Common myeloid progenitor, CD34-positive (primary cell): ENCODE measurements at places on chromosomes 1 and 21.

- peak; percentile 19 for DNase-seq
These were observed 50.1 kb upstream of the KRTAP19-8 start for GRCh38 chr21:31088474-31088751.

- peak; percentile 19 for DNase-seq
These were observed 569 bp downstream of the RCAN3 start for GRCh38 chr1:24503059-24503751.

GRCh38 chr1:109402025-109402424, 4.3 kb upstream of the SORT1 start:
- no peak for DNase-seq

DNA sequence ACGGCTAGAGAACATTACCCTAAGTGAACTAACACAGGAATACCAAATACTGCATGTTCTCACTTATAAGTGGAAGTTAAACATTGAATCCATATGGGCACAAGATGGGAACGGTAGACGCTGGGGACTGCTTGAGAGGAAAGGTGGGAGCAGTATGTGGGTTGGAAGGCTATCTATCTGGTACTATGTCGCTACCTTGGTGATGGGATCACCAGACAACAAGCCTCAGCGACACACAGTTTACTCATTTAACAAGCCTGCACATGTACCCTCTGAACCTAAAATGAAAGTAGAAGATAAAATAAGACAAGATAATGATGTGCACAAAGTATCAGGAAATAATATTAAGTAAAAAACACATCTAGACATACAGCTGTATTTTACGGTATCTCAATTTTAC, 819 bp downstream of the PYHIN1 start:
- DNase-seq = no peak

- no peak for DNase-seq
These were observed 1.2 kb downstream of the HHIPL2 start for GRCh38 chr1:222546548-222547259.

DNA sequence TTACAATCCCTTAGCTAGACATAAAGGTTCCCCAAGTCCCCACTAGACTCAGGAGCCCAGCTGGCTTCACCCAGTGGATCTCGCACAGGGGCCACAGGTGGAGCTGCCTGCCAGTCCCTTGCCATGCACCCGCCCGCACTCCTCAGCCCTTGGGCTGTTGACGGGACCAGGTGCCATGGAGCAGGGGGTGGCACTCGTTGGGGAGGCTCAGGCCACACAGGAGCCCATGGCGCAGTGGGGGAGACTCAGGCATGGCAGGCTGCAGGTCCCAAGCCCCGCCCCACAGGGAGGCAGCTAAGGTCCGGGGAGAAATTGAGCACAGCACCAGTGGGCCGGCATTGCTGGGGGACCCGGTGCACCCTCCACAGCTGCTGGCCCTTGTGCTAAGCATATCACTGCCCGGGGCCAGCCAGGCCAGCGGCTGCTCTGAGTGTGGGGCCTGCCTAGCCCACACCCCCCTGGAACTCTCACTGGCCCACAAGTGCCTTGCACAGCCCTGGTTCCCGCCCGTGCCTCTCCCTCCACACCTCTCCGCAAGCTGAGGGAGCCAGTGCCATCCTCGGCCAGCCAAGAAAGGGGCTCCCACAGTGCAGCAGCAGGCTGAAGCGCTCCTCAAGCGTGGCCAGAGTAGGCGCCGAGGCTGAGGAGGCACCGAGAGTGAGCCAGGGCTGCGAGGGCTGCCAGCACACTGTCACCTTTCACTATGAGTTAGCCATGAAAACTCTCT, 117.8 kb downstream of the LIPI start:
- no peak for DNase-seq

- no peak for DNase-seq
These were observed 30.6 kb downstream of the NPHP4 start for GRCh38 chr1:5961601-5962000.

GRCh38 chr1:88188038-88188437, 496.0 kb upstream of the PKN2 start:
- DNase-seq = no peak

DNA sequence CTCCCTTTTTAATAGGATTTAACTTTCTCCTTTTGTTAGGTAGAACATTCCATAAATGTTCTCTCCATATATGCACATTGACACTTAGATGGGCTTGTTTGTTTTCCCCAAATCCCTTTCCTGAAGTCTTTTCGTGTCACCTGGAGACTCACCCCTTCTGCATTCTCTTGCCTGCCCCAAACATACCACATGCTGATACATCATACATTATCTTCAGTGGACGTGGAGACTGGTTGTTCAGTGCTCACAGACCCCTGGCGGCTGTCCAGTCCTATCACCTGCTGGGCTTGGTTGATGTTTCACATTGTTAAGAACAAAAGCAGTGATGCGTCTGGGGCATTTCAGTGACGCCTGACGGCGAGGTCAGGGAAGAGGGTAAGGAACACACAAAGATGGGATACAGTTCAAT, 22.2 kb downstream of the FMOD start:
- no peak for DNase-seq

GRCh38 chr1:192539297-192540092, 36.1 kb upstream of the RGS1 start:
- peak; percentile 59 for DNase-seq

- peak; percentile 80 for DNase-seq
These were observed 58.0 kb downstream of the NKAIN1 start for GRCh38 chr1:31181515-31182343.

- no peak for DNase-seq
These were observed 17.2 kb upstream of the OLIG2 start for GRCh38 chr21:33008333-33009051.

DNA sequence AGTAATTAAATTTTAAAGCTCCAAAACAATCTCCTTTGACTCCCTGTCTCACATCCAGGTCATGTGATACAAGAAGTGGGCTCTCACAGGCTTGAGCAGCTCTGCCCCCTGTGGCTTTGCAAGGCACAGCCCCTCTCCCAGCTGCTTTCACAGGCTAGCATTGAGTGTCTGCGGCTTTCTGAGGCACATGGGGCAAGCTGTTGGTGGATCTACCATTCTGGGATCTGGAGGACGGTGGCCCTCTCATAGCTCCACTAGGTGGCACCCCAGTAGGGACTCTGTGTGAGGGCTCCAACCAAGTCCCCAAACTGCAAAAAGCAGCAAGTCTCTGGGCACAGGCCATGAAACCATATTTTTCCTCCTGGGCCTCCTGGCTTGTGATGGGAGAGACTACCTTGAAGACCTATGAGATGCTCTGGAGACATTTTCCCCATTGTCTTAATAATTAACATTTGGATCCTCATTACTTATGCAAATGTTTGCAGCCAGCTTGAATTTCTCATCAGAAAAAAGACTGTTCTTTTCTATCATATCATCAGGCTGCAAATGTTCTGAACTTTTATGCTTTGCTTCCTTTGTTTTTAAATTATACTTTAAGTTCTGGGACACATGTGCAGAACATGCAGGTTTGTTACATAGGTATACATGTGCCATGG, 554.1 kb upstream of the OLFM3 start:
- DNase-seq = peak; percentile 1

GRCh38 chr1:225573216-225573615, 79.7 kb downstream of the ENAH start:
- no peak for DNase-seq

DNA sequence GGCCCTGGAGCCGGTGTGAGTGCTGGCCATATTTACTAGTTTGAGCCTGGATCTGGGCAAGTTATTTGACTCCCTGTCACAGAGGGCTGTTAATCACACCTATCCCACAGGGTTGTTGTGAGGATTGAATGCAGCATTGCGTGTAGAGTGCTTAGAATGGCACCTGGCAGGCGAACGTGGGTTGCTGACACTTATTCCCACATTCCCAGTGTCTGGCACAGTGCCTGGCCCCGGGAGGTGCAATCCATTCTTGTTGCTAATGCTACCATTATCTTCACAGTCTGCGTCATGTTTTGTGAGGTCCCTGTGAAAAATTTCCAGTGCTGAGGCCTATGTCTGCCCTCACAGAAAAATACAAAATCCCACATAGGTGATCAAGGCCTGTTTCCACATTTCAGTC, 66.1 kb downstream of the CD2 start:
- DNase-seq = no peak

- peak; percentile 38 for DNase-seq
These were observed 7.9 kb downstream of the KIF21B start for GRCh38 chr1:201015551-201016091.

DNA sequence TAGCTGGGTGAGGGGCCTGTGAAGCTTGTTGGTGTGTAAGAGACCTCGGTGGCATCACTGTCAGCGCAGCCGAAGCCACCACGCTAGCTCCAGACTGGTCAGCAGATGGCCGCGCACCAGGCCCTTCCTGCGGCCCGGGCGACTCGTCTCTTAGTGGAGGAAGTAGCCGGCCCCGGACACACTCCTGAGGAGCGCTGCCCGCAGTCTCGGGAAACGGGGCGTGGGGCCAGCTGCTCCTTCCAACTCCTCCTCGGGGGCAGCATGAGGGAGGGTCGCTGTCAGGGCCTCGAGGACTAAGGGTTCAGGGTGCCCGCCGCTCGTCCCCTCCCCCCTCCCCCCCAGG, 20.4 kb downstream of the H3-3A start:
- DNase-seq = no peak

DNA sequence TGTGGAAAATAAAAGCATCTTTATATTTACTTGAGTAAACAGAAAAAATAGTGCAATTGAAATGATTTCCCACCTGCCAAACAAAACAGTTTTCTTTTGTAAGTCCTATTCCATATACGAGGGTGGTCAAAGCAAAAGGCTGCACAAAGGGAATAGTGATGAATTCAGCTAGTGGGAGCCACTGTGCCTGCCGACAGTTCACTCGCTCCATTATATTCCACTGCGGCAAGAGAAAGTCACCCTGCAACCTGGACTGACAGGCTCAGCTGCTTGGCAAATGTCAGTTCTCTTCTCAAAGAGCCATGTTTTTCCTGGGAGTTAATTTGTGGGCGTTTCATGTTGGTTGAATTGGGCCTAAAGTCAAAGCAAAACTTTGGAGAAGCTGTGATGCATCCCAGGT, 145.4 kb downstream of the LMO4 start:
- no peak for DNase-seq

DNA sequence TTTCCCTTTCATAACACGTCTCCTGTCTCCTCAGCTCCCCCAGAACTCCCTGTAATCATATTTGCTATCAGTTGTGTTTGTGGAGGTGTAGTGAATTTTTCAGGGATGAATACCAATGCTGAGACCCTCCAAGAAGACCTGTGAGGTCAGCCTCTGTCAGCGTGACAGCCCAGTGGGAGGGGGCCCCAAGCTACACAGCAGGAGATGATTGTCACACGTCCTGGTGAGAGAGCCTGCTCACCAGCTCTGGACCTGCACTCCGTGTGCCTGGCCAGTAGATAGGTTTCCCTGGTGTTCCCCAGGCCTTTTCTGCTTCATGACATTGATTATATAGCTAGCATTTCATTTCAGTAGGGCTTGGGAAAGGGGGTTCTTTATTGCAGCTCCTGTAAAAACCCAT, 421.5 kb downstream of the KIF26B start:
- no peak for DNase-seq

DNA sequence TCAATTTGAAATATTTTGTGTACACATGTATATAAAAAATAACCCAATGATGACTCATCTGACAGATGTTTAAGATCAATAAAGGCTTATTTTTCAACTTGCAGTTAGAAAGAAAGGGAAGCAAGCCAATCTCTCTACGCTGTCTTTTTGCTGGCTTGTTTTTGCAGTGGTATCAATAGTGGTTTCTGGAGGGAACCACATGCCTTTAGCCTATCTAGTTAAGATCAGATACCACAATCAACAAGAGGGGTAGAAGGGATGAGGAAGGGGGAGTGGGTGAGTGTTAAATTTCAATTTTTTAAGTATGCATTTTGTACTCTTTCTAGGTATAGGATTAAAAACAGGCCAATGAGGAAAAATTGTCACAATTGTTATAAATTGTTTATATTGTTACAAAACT, 276.2 kb downstream of the KCNH1 start:
- no peak for DNase-seq

GRCh38 chr1:246214708-246215509, 292.2 kb downstream of the SMYD3 start:
- DNase-seq = peak; percentile 97

DNA sequence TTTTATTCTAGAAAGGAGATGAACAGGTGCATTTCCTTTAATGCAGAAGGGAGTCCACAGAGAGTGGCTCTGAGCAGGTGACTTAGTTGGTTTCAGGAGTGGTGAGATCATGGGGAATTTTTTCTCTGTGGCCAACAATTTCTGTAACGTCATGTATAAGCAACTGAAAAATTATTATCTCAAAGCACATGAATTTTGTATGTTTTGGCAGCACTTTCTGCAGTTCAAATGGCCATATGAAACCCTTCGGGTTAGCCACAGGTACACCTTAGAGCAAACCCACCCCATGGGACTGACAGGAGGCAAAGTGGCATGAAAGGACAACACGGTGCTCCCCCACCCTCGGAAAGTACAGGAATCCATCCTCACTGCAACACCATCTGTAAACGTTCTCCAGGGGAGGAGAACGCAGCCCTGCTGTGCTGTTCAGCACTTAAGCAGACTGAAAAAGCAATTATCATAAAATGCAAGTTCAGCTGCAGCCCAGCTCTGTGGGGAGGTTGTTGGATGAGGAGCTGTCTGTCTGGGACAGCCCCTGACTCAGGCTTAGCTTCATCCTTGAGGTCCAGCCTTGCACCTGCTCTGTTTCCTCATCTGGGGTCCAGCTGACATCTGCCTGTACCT, 55.8 kb upstream of the CLDN14 start:
- DNase-seq = no peak

DNA sequence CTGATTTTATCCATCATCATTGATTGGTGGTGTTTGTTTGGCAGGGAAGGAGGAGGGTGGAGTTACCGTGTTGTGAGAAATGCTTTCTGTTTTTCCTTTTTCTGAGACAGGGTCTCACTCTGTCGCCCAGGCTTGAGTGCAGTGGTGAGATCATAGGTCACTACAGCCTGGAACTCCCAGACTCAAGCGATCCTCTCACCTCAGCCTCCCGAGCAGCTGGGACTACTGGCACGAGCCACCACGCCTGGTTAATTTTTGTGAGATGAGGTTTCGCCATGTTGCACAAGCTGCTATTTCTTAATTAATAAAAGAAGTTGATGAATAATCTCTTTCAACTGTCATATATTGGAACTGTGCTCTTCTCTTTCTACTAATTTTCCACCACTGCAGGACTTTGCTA, 44.3 kb downstream of the HUNK start:
- DNase-seq = no peak
